ENCODE measurements at places on chromosomes 12 and 14.

GRCh38 chr12:76329159-76329558, 19.1 kb downstream of the BBS10 start:
- DNase-seq, result peak; percentile 80

- DNase-seq, result no peak
These were observed 6.6 kb downstream of the SBNO1 start for GRCh38 chr12:123358035-123358434.

GRCh38 chr12:95547522-95548055, 3.7 kb downstream of the USP44 start:
- DNase-seq, result peak; percentile 1

- DNase-seq, result no peak
These were observed 5.0 kb upstream of the C14orf180 start for GRCh38 chr14:104574536-104574935.

- DNase-seq, result peak; percentile 50
These were observed 36.7 kb upstream of the LGALS3 start for GRCh38 chr14:55092341-55092740.

GRCh38 chr14:94582199-94582750, 1.0 kb downstream of the SERPINA5 start:
- DNase-seq, result no peak

DNA sequence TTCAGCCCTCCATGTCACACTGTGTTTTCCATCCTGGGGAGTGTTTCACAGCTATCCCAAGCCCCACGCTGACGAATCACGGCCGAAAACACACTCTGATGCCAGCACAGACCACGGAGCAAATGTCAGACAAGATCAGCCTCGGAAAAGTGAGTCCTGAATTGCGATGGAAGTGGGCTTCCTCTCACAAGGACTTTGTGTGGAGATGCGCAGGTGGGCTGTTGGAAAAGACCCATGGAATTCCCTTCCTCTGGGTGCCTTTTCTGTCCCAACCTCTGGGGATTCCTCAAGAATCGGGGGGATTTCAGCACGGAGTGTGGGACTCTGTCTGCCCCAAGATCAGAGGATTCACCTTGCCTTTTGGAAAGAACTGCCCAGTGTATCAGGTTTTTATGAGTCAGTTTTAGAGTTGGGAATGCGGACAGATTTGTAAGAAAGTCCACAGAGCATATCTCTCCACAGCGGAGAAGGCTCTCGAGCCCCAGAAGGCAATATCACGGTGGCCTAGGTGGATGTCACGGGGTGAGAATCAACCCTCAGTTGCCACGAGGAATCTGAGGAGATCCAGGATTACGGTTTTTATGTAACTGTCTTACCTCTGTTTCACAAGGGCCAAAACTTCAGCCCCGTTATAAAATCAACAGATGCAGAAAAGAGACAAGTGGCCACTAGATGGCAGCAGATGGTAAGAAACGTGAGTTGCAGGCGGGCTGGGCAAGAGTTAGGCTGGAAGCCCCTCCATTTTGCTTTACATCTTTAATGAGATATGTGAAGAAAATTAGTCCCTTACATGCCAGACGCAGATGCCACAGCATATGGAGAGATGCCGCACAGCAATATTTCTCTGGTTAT, 201.9 kb downstream of the DAD1 start:
- DNase-seq, result no peak

- no peak for DNase-seq
These were observed 159.5 kb downstream of the ANO2 start for GRCh38 chr12:5785601-5786000.

GRCh38 chr14:101098641-101099040, 195.1 kb upstream of the RTL1 start:
- DNase-seq, result no peak

- DNase-seq, result no peak
These were observed 6.4 kb upstream of the TSPAN8 start for GRCh38 chr12:71164166-71164565.

GRCh38 chr14:75450381-75451276, 22.8 kb downstream of the JDP2 start:
- DNase-seq, result no peak

- no peak for DNase-seq
These were observed 194.9 kb downstream of the DUSP6 start for GRCh38 chr12:89157413-89157812.

- no peak for DNase-seq
These were observed 24.7 kb downstream of the SERPINA3 start for GRCh38 chr14:94636744-94637412.

DNA sequence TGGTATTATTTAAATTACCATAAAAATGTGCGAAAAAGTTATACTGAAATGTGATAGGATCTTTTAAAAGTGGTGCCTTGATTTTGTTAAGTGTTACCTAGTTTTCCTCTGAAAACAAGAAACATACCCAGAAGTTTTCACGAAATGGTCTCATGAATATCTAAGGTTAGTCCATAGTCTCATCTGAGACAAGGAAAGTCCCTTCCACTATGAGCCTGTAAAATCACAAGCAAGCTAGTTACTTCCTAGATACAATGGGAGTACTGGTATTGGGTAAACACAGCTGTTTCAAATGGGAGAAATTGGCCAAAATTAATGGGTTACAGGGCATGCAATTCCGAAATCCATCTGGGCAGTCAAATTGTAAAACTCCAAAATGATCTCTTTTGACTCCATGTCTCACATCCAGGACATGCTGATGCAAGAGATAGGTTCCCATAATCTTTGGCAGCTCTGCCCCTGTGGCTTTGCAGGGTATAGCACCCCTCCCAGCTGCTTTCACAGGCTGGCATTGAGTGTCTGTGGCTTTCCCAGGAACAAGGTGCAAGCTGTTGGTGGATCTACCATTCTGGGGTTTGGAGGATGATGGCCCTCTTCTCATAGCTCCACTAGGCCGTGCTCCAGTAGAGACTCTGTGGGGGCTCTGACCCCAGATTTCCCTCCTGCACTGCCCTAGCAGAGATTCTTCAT, 271.4 kb downstream of the NAV3 start:
- DNase-seq, result no peak

DNA sequence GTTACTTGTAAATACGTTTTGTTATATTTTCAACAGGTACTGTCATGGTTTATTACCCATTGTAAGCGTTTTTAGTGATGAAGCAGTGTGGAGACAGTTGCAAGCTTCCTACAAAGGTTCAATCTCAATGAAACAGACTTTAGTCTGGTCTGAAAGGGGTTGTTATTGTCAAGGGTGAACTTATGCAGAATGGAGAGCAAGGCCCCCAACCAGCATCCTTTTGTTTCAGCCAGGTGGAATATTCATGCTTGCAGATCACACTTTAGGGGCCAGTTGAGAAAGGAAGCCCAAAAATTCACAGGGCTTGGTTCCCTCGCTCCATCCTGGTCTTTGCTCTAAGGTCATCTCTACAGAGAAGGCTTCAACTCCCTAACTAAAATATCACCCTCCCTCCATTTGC, 103.7 kb downstream of the PRICKLE1 start:
- no peak for DNase-seq

GRCh38 chr12:74624201-74624600, 86.6 kb downstream of the ATXN7L3B start:
- DNase-seq, result no peak

GRCh38 chr12:103442822-103443221, 52.9 kb downstream of the C12orf42 start:
- no peak for DNase-seq

GRCh38 chr14:68374682-68375081, 418.2 kb downstream of the ZFP36L1 start:
- no peak for DNase-seq

DNA sequence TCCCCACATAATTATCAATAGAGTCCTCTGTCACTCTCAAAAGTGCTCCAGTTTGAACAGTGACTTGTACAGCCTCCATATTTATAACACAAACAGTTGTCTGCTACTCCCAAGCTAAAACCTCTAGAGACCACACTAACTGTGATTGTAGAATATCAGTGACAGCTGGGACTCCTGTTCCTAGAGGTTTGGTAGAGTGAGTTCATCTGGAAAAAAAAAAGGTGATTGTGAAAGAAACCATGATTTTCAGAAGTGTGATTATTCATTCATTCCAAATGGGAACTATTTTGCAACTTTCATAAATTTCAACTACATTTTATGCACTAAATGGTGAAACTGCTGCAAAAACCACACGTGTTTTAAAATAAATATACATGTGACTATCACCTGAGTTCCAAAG, 128.0 kb upstream of the PLXNC1 start:
- DNase-seq, result peak; percentile 20

DNA sequence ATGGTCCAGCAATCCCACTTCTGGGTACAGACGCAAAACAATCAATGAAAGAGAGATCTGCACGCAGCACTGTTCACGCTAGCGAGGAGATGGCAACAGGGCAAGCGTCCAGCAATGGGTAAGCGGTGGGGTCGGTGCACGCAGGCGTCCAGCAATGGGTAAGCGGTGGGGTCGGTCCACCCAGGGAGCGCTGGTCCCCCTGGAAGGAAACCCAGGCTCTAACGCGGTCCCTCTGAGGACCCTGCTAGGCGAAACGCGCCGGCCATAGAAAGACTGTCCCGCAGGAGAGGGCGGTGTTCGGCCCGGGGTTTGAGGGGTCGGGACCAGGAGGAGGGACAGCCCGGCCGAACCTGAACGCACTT, 618 bp upstream of the PGAM5 start:
- no peak for DNase-seq

- DNase-seq, result no peak
These were observed 158.6 kb downstream of the MON2 start for GRCh38 chr12:62625228-62625627.

DNA sequence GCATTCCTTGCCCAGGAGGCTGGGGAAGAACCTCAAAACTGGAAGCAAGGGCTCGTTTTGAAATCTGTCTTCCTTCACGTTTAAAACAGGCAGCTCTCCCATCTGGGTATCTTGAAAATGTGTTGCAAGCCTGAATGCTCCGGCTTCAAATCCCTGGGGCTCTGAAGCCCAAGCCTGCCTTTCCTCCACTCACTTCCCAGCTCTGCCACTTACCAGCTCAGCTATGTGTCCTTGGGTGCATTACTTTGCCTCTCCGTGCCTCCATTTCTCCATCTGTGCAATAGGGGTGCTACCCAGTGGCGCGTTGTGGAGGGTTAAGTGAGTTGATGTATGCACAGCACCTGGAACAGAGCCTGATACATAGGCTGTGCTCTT, 97.6 kb downstream of the GCH1 start:
- DNase-seq, result no peak

- no peak for DNase-seq
These were observed 138.0 kb downstream of the ANO6 start for GRCh38 chr12:45353944-45354343.

GRCh38 chr12:113186033-113186365, 478 bp downstream of the RITA1 start:
- no peak for DNase-seq

DNA sequence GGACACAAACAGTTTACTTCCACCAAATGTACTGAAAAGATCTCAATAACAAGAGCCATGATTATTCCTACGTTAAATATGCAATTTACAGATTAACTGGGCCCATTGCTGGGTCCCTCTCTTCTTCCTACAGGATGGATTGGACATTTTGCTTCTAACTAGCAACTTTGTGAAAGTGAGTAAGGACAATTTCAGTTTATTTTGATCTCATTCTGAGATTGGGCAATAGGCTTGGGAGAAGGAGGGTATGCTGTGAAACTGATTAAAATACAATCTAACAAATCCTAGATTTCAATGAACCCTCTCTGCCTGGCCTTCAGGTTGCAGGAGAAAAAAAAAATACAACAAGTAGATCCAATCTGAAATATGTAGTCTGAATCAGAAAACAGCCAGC, 121.5 kb downstream of the PRKD1 start:
- no peak for DNase-seq

- DNase-seq, result no peak
These were observed 8.2 kb upstream of the WASHC4 start for GRCh38 chr12:105099356-105099755.

- DNase-seq, result no peak
These were observed 103.6 kb downstream of the NTF3 start for GRCh38 chr12:5535541-5535940.

- peak; percentile 29 for DNase-seq
These were observed 146.8 kb upstream of the LRIG3 start for GRCh38 chr12:59067083-59067482.

DNA sequence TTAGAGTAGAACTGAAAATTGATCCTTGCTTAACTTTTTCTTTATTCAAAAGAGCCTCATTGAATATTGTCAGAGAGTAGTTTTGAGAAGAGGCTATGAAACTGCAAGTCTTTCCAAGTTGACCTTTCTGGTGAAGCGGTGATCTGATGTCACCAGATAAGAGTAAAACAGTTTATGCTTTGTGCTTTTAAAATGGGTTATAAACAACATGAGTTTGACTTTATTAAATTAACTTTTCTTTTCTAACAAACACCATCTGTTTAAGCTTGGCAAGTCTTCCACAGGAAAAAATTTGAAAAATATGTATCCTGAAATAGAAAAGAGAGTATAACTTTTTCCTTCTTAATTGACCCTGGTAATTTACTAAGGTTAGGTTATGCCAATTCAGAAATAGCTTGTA, 408.7 kb upstream of the NOVA1 start:
- DNase-seq, result no peak

- DNase-seq, result no peak
These were observed 2.6 kb upstream of the DNAAF2 start for GRCh38 chr14:49637534-49638078.

DNA sequence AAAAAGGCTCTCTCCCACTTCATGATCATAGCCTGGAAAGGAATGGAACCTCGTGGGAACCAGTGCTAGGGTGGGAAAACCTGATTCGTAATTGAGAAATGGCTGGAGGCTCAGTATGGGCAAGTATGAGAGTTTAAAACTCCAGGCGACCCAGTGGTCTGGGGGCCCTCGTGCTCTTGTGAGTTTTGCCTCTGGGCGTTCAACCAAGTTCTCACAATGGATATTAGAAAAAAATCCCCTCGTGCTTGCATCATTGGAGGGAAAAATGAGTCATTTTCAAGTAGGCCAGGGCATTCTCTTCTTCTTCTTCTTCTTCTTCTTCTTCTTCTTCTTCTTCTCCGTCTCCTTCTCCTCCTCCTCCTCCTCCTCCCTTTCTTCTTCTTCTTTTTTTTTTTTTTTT, 39.0 kb downstream of the GPR68 start:
- DNase-seq, result no peak

GRCh38 chr12:131713349-131713748, 2.5 kb downstream of the SFSWAP start:
- DNase-seq, result no peak

DNA sequence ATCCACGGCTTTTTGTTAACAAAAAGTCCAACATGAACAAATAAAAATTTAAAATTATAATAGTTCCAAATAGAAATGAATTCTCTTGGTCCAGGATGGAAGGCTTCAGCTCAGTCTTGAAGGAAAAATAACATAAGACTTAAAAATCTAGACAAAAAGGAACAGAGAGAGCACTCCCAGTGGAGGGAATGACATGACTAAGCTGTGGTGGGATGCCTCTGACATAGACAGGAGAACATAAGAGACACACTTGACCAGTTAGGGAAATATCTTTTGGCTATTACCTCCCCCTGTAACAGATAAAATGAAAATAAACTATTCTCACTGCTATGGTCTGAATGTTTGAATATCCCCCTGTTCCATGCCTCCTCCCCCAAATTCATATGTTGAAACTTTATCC, 106.8 kb downstream of the BBS10 start:
- DNase-seq, result no peak

- peak; percentile 85 for DNase-seq
These were observed 60.6 kb downstream of the PTPRB start for GRCh38 chr12:70576341-70577282.

All from AG09309 (cell line).